ENCODE measurements at places on chromosomes 1 and 21.

- DNase-seq: no peak
Observed at GRCh38 chr1:226708342-226708780, 30.7 kb downstream of the ITPKB start.

- DNase-seq: no peak
Observed at GRCh38 chr1:43447891-43448708, 5.6 kb downstream of the HYI start.

- no peak for DNase-seq
Observed at GRCh38 chr1:10773376-10773775, 23.1 kb downstream of the CASZ1 start.

- DNase-seq: no peak
Observed at GRCh38 chr1:16981269-16981849, 939 bp upstream of the MFAP2 start.

DNA sequence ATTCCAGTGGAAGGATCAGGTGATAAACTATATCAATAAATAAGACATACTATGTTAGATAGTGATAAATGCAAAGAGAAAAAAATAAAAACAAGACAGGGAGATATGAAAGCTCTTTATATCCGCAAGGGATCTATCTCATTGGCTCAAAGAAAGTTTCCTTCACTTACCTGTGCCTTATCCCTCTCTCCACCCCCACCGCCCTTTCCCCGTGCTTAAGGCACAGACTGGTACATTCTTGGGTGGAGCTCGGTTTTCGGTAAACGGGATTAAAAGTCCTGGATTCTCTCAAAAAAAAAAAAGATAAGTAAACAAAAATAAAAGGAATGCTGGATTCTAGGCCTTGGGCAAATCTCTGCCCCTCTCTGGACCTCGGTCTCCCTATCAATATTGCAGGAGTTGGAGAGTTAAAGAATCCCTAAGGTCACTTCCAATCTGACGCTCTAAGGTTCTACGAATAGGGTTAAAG is 593 bp upstream of the DNAJC16 start:
- no peak for DNase-seq

DNA sequence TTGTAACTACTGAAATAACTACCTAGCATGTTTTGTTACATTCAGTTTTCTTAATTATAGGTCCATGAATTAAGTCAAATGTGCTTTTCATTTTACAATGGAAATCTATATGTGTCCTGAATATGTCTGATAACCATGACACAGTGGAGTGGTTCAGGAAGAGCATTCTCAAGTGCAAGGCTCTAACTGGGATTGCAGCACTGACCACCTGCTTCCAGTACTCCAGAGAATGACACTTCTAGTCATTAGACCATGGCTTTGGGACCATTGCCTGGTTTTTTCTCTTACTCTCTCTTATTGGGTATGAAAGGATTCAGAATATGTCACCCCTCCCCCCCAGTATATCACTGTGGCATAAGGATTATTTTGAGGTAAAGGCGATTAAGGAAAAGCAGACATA is 204.9 kb upstream of the CACYBP start:
- no peak for DNase-seq

GRCh38 chr1:199742547-199742946 is 285.0 kb upstream of the NR5A2 start:
- DNase-seq: peak; percentile 1

DNA sequence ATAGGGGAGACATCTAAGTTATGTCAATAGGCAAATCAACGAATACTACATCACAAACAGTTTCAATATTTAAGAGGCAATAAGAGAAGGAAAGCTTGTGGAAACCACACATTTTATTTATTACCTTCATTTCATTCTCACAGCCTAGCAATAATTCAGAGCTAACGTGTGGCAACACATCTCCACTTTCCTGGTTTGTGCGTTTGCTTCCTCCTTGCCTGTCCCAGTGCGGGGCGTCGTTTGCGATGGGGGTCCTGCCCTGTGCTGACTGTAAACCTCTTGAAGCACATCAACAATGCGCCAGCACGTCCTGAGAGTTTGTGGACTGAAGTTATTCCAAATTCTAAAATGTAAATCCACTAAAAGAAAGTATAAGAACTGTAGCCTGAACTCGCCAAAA is 14.4 kb upstream of the VPS26C start:
- no peak for DNase-seq

- DNase-seq: no peak
Observed at GRCh38 chr1:180672505-180672904, 40.7 kb downstream of the XPR1 start.

GRCh38 chr1:214058076-214058475 is 70.3 kb downstream of the PROX1 start:
- no peak for DNase-seq

GRCh38 chr1:96236156-96236739 is 485.3 kb upstream of the PTBP2 start:
- DNase-seq: no peak
